Endothelial cell (in vitro differentiated cells): ENCODE measurements at places on chromosomes 3 and 15.
A peak's percentile ranks its signal among the peaks of the same experiment; 100 is the strongest.

- DNase-seq = no peak
These were observed 254.1 kb upstream of the ZNF717 start for GRCh38 chr3:76039431-76039830.

DNA sequence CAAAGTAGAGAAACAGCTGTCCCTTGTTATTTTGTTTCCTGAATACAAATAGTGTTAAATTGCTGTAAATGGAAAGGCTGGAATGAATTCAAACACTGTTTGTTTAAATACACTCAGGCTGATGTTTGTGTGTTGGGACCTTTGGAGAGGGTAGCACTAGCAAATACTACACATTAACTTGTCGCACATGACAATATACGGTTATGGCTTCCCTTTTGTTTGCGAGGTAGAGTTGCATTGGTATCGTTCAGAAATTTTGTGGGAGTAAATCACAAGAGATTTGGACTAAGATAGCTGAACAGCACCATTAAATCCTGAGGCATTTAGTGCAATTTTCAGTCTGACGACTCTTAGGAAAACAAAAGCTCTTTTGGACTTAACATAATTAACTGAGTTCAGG, 213.0 kb upstream of the ROBO2 start:
- DNase-seq = no peak

GRCh38 chr15:41558400-41559238, at the start of gene TYRO3:
TSS of gene TYRO3 (plus strand) at chr15:41559212. CDS start at chr15:41559258, 46 bp downstream.
- DNase-seq = peak; percentile 53

DNA sequence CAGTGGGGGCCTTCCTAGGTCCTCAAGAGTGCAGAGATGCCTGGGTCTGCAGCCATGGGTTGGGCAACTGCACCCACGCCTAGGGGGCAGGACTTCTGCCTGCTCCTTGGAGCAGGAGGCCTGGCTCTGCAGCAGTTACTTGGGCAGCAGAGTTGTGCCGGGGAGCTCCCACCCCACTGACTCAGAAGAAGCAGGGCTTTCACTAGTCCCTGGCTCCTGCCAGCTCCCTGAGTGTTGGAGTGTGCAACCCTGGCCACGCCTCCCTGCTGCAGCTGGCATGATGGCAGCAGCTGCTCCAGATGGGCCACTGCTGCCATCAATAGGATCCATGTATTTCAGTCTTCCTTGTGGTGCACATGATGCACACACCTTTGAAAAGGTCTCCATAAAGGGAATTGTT, 40.6 kb upstream of the KCNH8 start:
- DNase-seq = no peak

- no peak for DNase-seq
These were observed 409.9 kb downstream of the RBMS3 start for GRCh38 chr3:29690686-29691353.

- DNase-seq = no peak
These were observed 344.7 kb downstream of the NEK10 start for GRCh38 chr3:27024493-27024892.

GRCh38 chr3:111812701-111813100, 46.4 kb upstream of the PHLDB2 start:
- DNase-seq = no peak

DNA sequence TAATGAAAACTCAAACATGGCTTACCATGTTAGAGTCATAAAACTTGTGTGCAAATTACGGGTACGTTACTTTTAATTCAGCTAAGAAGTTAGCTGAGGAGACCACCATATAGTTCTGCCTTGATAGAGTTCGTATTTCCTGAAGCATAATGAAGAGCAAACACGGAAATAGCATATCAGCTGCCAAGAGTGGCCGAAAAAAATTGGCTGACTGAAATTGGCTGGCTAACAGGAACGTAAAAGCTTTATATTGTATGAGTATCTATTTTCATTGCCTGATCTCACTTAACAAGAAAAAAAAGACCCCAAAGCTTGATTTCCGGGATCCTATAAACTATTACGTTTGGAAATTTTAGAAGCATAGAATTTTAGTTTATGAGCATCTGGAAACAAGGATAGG, 1222.9 kb downstream of the ZPLD1 start:
- no peak for DNase-seq

DNA sequence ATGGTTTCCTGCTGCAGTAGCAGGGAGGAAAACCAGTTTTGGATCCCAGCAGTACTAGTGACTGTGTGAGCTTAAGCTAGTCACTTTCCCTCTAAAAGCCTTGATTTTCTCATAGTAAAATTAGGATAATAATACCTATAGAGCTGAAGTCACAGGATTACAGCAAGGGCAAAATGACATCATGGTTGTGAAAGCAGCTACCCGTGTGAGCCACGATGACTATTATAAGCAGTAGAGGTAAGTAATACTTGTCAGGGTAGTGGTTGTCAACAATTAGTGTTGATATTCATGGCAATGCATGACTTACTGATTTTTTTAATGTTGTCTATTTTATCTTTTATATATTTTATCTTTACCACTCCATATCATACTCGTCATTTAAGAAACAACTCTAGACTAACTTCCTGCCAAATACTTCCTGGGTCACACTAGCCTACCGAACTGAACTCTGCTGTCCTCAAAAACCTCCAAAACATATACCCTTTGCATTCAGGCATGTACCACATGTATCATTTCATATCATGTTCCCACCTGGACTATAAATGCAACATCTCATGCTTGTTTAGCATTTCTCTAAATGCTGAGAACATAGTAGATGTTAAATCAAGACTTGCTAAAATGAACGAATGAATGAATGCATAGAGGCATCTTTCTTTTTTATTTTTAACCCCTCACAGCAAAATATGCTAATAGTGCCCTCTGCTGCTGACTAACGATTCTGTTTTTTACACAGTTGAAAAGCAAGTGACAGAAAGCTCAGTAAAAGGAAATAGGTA, 172.6 kb downstream of the P3H2 start:
- peak; percentile 34 for DNase-seq

- no peak for DNase-seq
These were observed 36.5 kb upstream of the ZMAT3 start for GRCh38 chr3:179108086-179108485.

DNA sequence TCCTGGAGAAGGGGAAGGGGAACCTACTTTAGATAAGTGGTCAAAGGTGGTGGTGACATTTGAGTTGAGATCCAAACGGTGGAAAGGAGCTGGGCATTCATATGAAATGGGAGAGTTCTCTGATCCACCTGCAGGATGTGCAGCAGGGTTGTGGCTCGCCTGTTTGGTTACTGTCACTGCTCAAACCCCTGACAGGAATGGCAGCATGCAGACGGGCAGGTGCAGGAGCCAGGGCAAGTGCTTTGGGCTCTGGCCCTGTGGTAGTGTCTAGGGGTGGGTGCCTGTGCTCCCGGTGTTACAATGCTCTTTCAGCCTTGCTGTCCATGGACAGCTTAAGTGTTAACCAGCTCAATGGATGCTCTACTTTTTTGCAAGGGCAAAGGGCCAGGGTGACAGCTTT, 18.5 kb downstream of the PAQR9 start:
- no peak for DNase-seq

- DNase-seq = no peak
These were observed 51.6 kb upstream of the ACKR4 start for GRCh38 chr3:132545471-132545870.

DNA sequence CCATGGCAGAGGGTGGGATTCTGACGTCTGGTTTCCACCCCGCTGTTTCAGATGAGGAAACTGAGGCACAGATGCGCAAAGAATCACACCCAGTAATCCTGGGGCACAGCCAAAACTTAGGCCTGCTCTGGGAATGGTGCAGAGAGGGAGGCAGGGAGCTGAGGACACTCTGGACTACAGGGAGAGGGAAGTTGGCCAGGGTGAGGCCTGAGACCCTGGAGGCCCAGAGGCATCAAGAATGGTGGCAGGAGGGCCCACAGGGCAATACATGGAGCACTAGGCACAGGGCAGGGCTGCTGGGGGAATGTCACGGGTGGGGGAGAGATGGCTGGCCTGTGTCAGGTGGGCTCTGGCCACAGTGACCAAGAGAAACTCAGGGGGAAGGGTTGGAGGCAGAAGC, 63.6 kb downstream of the TLE3 start:
- no peak for DNase-seq

- DNase-seq = no peak
These were observed 193.8 kb upstream of the TLE3 start for GRCh38 chr15:70291305-70292075.

DNA sequence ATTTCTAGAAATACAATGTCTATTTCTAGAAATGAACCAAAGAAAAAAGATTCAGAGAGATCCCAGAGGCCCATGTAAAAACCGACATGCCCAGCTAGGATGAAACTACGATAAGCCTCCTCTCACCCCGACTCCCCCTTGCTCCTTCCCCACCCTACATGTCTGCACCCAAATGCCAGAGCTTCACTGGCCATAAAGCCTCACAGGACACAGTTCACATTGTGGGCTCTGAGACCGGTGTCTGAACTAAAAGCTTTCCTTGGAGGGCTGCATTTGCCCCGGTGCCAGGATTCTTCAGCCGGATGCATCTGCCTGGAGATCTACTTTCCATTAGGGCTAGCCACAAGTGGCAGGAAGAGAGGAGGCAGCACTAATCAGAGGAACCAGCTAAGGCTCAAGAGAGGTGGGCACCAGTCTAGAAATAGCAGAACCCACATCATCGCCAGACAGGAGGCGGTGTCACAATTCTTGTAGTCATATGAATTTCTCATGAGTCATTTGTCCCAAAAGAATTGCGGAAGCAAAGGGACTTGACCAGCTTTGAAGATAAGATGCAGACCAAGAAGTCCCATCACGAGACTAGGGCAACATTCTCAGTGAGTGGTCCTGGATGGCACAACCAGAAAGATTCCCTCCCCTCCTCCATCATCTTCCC, 353.6 kb downstream of the NTRK3 start:
- DNase-seq = no peak

GRCh38 chr3:98282205-98282604, at the start of gene OR5H2:
TSS of gene OR5H2 (plus strand) at chr3:98282505. CDS start at chr3:98282903, 398 bp downstream.
- no peak for DNase-seq

- peak; percentile 12 for DNase-seq
These were observed 98.8 kb upstream of the MB21D2 start for GRCh38 chr3:193016437-193016901.

DNA sequence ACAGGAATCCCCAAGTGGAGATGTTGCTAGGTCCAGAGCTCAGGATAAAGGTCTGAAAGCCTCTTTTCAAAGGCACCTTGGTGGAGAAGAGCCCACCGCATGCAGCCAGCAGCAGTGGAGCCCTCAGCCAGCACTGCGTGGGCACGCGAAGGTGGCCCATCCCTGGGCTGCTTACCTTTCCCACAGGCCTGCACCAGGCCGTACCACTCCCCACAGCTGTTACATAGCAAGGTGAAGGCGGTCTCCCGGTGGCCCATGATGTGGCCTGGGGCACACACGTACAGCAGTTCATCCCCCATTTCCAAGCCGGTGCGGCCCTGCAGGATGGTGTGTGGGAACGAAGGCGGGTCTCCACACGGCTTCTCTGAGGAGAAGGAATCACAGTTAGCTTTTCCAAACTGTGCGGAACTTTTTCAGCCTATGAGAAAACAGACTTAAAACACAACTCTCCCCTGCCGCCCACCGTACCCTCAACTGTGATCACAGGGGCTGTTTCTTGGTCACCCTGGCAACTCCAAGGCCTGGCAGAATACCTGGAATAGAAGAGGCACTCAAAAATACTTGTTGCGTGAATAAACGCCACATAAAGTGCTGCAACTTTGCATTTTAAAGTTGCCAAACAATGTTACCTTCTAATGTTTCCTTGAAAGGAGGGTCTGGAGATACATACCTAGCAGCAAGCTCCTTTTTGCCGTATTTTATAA, 43.7 kb downstream of the SUSD5 start:
- DNase-seq = no peak

- DNase-seq = no peak
These were observed 14.2 kb downstream of the CHRM5 start for GRCh38 chr15:33982516-33982915.

DNA sequence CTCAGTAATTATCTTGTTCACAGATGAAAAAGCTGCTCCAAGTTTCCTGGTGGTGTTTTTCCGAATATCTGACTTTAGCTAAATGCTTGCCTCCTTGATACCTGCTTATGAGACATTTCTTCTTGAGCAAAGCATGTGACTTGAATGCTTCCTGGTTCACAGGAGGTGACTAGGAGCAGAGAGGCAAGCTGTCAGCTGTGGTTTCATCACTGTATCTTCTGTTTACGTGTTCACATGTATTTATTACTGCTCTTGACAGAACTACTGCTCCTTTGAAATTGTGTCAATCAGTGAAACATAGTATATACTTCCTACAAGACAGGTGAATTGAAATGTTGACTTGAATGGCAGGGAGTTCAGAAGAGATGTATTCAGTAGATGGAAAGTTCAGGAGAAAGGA, 8.9 kb upstream of the SPPL2A start:
- no peak for DNase-seq

DNA sequence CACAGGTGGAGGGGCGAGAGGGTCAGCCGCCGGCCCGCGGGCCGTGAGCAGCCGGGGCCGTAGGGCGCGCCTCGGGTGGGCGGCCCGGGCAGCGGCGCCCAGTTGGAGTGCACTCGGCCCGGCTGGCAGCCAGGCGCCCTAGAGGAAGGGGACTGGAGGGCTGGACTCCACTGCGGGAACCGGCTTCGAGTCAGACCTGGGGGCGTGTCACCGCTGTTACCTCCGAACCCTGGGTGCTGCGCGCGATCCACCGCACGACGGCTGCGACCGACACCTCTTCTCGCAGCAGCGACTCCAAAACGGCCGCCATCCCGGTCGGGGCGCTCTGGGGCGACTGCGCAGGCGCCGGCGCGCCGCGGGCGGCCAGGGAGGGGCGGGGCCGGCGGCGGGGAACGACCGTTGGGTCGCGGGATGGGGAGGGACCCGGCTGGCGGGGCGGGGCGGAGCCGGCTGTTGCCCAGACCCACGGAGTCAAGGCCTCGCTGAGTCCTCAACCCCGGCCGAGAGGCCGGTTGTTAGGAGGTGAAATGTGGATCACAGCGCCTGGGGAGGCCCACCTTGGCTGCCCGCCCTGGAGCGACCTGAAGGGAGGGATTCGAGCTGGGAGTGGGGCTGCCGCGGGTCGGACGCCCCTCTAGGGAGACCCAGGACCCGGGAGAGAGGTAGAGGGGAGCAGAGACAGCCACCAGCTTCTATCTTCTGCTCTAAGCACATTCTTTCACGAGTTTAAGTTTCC, at the start of gene CDAN1:
TSS of gene CDAN1 (minus strand) at position 336 of the 736 bp plus-strand sequence. CDS start at position 310, 26 bp downstream.
- peak; percentile 97 for DNase-seq

DNA sequence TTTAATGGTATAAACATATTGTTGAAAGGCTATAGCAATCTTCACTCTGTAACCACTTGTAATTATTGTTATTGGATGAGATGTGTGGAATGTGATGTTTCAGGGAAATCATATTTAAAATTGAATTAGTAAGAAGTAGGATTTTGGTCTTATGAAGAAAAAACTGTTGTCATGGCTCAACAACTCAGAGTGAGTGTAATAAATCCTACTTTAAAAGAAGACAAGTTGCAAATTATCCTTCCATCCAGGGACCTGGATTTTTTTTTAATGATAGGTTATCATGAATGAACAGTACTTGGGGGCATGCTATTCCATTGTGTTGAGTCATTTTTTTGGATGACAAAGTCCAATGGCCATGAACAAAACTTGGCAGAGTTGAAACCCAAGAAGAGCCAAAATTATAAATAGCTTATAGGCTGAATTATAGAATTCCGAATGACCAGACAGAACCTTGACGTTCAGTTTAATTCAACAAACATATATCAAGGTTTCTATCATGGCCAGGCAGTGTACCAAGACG, 625.5 kb upstream of the ZNF717 start:
- DNase-seq = no peak
